ENCODE measurements at places on chromosomes 4 and X. TPM values are rescaled to one million over a fixed set of nuclear protein-coding genes. Genes with fewer than 3 reads are reported as not detected.

- DNase-seq: no peak
Observed at GRCh38 chrX:2516623-2517022, 15.8 kb upstream of the DHRSX start.

GRCh38 chr4:159677521-159677920 is 574.6 kb downstream of the RAPGEF2 start:
- peak; percentile 86 for DNase-seq

- DNase-seq: no peak
Observed at GRCh38 chrX:110145311-110145710, 142.4 kb downstream of the TMEM164 start.

GRCh38 chr4:78464265-78464664 is 87.3 kb upstream of the ANXA3 start:
- DNase-seq: no peak

DNA sequence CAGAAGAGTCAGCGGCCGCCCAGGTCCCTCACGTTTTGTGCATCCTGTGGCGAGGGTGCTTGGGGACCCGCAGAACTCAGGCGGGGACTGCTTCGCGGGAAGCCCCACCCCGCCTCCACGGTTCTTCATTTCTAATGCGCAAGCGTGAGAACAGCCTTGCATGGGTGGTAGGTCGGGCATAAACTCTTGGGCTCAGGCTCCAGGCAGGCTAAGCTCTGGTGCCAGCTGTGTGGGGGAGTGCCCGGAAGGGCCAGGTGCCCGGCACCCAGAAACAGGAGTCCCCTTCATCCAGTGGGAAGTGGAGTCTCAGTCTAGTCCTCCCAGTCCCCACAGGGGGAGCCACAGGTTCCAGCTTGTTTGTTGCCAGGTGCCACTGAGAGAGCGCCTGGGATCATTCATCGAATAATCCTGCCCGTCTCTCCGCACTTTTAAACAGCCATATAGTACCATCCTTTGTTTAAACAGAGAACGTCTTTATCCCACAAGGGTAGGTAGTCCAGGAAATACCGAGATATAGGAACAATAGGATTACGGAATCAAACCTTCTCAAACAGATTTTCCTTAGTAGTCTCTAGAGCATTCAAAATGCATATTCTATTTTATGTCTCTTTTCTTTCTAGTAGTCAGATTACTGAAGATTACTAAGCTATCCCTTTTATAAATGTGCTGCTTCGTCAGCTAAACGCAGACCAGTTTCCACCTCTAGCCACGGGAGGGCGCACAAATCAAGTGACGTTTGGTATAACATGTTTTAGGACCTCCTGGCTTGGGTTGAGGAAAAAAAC is 12.7 kb upstream of the RBBP7 start:
- peak; percentile 58 for DNase-seq

DNA sequence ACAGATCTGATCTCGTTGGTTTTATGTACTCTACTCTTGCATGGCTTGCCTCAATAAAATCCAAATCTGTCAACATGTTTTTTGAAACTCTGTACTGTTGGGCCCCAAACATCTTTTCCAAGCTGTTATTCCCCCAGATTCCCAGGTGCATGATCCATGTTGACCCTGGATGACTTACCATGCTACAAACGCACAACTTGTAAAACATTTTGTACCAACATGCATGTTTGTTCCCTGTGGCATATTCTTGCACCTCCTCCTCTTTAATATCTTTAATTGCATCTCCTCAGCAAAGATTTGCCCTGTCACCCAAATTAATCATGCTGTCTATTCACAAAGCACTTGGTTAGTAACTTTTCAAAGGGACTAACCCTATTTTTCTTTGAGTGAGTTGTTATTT is 24.3 kb downstream of the HSD17B13 start:
- DNase-seq: no peak

DNA sequence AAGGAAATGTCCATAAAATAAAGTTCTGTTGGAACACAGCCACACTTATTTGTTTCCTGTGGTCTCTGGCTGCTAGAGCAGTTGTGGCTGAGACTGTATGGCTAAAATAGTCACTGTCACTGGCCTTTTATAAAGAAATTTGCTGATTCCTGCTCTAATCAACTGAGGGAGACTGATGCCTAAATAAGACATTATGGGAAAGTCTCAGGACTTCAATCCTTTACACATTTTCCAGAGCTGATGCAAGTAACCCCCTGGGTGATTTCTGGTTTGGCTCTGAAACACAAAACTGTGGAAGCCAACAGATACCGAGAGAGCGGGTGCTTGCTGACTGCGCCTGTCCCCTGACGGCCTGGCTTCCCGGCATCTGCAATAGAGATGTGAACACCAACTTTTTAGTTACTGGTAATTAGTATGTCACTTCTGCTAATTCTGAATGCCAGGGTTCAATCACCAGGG is 64.0 kb downstream of the POLR2B start:
- DNase-seq: no peak

- DNase-seq: no peak
Observed at GRCh38 chr4:152927737-152928136, 8.4 kb upstream of the FHDC1 start.

DNA sequence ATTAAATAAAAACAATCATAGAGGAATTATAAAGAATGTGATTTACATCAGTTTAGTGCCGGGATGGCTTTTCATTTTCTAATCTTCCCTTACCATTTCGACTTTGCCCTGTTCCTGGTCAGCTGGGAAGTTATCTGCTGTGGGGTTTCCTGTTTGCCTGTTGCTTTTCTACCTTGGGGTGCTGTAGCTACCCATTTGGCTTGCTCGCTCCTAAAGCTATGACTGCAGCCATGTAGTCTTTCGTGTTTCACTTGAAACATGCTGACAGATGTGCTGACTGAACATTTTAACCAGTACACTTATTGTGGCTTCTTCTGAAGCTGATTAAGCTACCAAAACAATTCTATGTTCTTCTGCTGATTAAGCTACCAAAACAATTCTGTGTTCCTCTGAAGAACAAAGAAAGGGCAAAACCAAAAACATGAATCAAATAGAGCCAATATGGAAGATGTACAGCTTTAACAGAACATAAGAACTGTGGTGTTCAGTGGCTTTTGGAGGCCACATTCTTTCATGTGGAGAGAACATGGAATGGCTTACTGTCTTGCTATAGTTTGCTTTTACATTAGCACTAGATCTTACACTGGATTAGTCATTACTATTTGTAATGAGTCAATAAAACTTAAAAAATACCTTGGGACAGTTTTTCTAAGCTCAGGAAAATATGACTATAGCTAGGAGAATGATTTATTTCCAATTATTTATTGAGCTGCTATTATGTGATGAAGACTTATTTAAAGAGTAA is 440.4 kb downstream of the SPRY1 start:
- no peak for DNase-seq

DNA sequence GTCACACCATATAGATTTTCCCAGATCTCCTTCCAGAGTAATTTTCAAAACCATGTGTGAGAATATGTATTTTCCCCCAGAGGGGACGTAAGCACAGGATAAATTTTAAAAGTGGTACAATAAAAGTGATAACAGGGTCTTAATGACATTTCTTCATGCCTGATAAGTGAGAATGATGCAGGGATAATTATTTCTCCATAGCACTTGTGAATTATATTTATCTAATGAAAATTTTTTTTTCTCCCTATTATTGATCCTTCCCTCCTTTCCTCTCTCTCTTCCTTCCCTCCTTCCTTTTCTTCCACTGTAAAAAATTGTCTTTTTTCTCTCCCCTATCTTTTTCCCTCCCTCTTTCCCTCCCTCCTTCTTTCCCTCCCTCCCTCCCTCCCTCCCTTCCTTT is 17.0 kb upstream of the TRPC3 start:
- no peak for DNase-seq

DNA sequence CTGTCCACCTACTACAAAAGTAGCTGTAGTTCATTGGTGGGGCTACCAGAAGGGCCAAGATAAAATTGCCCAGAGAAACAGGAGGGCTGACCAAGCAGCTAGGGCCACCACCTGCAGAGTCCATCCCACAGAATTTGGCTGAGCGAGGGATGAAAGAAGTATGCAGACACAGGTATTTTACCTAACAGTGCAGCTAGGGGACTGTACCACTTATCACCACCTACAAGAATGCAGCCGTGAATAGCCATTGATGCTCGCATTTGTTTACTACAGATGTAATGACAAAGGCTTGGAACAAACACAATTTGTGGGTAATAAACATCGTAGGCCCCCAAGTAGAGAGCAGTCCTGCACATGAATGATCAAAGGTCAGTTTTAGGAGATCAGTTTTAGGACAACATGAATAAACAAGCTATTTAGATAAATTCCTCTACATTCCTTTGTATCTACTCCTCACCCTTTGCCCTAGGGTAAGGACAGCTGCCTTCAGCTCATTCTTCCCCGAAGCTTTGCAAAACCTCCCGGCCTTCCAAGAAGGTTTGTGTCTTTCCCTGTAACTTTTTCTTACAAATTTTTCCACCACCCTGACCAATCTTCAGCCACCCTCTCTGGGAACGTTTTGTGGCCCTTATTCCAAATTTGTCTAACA is 49.5 kb downstream of the ZNF718 start:
- no peak for DNase-seq

GRCh38 chr4:42278709-42279324 is 118.5 kb upstream of the SHISA3 start:
- no peak for DNase-seq

DNA sequence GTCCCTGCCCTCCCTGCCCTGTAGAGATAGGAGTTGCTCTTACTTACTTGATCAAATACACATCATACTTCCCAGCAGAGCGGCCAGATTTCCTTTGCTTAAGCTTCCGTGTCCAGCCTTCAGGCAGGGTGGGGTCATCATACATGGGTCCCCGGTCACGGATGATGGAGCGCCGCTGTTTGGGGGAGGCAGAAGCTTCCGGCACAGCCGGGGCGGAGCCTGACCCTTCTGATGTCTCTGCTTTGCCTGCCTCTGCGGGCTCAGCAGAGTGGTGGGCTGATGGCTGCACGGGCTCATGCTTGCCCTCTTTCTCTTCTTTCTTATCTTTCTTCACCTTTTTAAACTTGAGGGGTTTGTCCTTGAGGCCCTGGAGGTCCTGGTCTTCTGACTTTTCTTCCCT is 12.5 kb upstream of the IRAK1 start:
- DNase-seq: no peak

- DNase-seq: no peak
Observed at GRCh38 chr4:13207226-13207625, 276.9 kb downstream of the RAB28 start.

DNA sequence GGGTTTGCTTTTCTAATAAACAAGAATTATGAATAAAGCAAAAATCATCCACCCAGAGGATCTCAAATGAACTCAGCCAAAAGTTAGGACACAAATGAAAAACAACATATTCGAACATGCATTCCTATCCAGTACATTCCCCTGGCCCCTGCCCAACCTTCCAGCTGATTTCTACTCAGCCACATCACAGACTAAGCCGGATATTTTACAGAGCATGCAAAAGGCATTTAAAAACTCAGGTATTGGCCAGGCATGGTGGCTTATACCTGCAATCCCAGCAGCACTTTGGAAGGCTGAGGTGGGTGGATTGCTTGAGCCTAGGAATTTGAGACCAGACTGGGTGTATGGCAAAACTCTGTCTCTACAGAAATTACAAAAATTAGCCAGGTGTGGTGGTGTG is 54.6 kb downstream of the RELL1 start:
- DNase-seq: no peak

GRCh38 chr4:95232358-95233156 is 316.2 kb downstream of the UNC5C start:
- peak; percentile 55 for DNase-seq

DNA sequence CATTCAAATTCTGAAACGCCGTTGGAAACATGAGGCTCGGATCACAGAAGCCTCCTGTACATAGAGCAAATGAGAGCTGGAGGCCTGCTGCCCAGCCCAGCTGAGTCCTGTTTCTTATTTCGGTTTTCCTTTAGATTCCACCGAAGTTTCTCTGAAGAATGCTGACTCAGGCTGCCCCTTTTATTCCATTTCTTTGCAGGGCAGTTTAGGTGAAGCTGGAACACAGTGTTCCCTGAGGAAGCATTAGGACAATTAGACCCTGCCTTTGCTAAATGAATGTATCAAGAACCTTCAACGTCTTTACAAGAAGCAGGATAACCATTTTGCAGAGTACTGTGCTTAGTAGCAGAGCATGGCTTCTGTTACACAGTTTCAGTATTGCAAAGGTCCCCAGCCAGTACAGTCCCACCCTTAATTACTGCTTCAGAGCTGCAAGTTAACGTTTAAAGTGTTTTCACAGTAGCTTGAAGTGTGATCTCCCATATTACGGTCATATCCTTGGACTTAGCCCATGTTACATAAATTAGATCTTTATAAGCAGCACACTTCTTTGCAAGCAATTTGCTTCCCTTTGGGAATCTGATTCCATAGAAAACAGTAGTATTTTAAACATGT is 117.0 kb downstream of the TBL1X start:
- DNase-seq: no peak

DNA sequence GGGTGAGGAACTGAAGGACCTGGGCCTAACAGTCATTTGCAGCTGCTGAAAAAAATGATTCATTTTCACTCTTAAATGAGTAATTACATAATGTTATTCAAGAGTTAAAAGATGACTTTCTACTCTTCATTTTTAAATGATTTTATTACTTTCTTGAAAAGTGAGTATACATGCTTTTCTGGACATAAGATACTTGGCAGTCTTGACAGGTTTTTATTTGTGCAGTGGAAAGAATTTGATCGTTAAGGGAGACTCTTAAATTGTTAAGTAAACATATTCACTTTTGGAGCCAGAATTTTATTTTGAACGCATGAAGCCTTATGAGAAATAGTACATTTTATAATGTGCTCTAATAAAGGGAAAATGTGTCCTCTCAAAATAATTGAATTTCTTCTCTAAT is 245.7 kb downstream of the TENM3 start:
- DNase-seq: no peak

DNA sequence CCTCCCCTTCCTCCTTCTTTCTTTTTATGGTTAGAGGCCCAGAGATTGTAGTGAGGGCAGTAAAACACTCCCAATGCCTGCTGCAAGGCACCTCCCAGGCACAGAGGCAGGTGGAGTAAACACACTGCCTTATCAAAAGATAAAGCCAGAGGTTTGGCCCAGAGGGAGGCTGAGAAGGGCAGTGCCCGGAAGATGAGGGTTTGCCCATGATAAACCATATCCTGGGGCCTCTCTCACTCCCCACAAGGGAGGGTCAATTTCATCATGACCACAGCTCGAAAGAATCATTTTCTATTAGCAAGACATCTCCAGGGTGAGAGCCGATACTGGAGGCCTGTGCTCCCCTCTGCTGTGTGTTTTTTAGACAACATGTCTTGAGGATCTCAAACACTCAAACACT is 98.5 kb upstream of the FAM9C start:
- DNase-seq: no peak

PPEF2 gene
- total RNA-seq: not detected

ZNF711 gene
- total RNA-seq: 7.2 TPM

C4orf51 gene
- total RNA-seq: not detected

ZGRF1 gene
- 10.4 TPM for total RNA-seq

MSANTD1 gene
- total RNA-seq: 1.3 TPM

FGB gene
- 1.2 TPM for total RNA-seq

CACNA1F gene
- not detected for total RNA-seq

ARHGAP36 gene
- 0.46 TPM for total RNA-seq

ATRX gene
- 42.5 TPM for total RNA-seq

PALLD gene
- total RNA-seq: 92.1 TPM

TACC3 gene
- 22.3 TPM for total RNA-seq
